ENCODE measurements at places on chromosomes 12 and 14.

- no peak for DNase-seq
Measured at GRCh38 chr14:29163109-29163508, 396.5 kb downstream of the FOXG1 start.

- DNase-seq = no peak
Measured at GRCh38 chr14:32497248-32497647, 168.2 kb downstream of the AKAP6 start.

DNA sequence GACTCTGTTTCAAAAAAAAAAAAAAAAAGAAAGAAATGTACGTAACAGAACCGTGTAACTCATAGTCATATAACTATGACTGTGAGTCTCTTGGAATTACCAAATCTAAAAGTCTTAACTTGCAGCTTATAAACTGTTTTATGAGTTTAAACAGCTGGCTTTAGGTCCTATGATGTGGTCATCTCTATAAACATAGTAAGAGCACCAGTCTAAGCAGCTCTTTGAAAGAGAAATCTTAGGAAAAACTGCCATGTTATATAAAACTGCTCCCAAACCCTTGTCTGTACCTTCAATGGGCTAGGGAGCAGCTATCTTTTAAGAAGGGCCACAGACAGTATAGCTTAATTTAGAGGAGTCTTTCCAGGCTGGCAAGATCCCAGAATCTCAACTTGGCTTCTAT lies 115.5 kb upstream of the AEBP2 start:
- DNase-seq = no peak

- DNase-seq = no peak
Measured at GRCh38 chr12:96263449-96263902, 69.3 kb downstream of the ELK3 start.

DNA sequence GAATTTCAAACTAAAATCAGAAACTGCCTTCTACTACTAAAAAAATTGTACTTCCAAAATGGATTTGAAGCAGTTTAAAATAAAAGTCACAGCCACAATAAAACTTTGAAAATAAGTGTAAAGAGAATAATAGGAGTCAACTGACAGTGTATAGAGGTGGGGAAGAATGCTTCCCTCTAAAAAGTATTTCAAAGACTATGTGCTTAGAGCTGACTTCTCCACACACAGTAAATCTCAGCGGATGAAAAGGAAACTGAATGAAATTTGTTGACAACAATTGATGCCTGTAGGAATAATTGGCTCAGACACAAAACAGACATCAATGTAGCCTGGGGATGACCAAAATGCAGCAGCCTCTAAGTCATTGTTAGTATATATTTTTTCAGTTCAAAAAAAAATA lies 7.9 kb downstream of the IGF1 start:
- no peak for DNase-seq

- no peak for DNase-seq
Measured at GRCh38 chr14:42884100-42884499, 1277.4 kb downstream of the LRFN5 start.

DNA sequence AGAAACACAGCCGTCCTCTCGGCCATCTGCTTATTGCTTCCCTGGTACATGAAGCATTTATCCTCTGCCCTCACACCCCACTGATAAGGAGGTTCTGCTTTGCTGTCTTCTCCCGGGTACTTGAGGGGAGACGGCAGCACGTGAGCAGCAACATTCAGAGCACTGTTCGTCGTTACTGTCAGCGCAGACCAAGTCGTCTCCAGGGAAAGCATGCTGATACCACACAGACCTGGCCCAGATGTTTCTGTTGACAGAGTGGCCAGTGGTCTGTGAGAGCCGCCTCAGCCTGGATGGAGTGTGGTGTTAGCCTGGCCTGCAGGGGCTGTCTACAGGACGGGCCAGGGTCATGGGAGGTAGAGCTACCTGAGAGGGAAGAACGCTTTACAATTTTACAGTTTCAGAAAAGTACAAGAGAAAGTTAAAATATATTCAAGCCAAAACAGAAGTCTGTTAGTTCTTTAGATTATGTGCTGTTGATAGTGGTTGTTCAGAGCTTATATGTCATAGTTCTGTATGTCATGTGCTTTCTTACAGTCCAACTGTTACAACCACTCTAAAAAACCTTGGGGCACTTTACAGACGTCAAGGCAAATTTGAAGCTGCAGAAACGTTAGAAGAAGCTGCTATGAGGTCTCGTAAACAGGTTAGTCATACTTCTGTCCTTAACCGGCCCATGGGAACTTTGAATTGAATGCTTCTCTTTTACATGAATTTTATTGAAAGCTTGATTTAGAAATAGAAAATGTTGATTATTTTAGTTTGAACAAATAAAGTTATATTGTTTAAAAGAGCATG lies 38.2 kb downstream of the XRCC3 start:
- DNase-seq = no peak

DNA sequence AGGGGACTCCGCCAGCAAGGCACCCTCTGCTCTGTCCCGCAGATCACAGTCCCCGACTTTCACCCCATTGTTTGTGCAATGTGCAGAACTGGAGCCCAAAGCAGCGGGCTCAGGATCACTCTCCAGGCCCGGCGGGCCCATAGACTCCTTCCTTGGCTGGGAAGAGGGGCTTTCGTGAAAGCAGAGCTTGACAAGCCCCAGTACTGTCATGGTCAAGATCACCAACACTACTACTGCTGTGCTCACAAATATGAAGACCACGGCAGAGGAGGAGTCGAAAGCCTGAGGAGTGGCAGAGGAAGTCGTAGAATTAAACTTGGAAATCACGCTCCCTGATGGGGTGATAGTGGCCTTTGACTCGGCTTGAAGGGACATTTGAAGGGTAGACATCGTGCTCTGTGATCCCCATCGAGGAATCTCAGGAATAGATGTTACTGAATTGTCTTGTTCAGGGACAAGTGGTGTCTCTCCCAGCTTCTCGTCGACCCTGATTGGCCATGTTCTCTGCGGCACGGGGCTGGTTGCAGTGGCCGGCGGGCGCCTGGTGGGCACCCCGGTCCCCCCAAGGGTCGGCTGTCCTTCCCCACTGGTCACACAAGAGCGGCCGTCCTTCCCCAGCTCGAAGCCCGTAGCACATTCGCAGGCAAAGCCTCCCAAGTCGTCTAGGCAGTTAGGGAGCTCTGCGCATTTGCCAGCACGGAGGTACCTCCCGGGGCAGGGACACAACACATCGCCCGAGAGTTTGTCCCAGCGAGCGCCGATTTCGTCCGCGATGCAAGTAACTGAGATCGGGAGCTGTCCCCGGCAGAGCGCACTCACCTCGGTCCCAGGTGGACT lies 1.1 kb downstream of the CLEC14A start:
- no peak for DNase-seq

GRCh38 chr12:94925729-94926128 lies 77.8 kb downstream of the NDUFA12 start:
- DNase-seq = no peak

GRCh38 chr12:68403296-68403695 lies 71.1 kb upstream of the MDM1 start:
- no peak for DNase-seq

GRCh38 chr14:84541018-84541417 lies 988.9 kb upstream of the FLRT2 start:
- no peak for DNase-seq

- no peak for DNase-seq
Measured at GRCh38 chr14:55221186-55221585, 29.8 kb upstream of the DLGAP5 start.

DNA sequence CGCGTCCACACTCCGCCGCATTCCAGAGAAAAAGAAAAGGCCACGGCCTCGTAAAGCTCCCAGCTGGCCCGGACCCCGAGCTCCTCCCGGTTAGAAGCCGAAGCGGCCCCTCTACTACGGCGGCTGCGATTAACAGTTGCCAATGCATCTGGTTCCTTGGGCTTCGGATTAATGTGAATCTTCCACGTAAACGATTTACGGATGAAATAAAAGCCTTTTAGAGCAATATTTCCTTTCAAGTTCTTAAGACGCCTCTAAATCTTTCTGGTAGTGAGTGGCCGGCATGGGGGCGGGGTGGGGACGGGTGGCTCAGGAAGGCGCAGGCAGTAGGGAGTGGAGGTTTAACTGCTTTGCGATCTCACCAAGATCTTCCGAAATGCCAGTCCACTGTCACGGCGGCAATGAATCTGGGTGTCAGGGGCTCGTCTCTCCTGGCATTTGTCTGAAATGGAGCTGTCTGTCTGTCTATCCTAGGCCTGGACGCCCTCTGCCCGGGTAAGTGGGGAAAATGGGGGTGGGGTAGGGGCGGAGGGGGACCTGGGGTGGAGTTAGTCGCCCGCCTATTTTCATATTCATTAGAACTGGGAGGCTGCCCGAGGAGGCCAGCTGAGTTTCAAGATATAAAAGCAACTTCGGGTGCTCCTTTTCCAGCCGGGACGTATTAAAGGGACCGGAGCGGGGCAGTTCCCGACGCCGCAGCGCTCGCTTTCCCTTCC lies 413 bp upstream of the ALX1 start:
- no peak for DNase-seq

- DNase-seq = no peak
Measured at GRCh38 chr12:76560086-76560491, 518 bp upstream of the OSBPL8 start.

GRCh38 chr12:34390846-34391700 lies 368.8 kb downstream of the ALG10 start:
- DNase-seq = no peak

DNA sequence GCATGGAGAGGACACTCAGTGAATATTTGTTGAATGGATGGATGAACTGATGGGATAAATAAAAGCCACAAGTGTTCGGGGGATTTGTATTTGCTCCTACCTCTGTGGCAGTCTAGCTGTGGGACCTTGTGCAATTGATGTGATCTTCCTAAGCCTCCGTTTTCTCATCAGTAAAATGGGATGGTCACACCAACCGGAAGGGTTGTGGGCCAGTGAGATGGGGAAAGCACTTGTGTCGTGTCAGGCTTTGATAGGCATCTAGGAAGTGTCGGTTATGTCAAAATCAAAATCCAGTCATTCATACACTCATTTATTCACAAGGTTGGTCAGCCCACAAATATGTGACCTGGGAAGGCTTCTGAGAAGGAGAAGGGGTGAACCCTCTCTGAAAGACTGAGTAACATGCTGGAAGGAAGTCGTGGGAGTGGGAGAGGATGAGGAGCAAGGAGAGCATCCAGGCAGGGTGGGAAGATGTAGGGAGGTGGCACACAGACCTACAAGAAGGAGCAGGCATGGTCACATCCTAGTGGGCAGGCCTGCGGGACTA lies 7.8 kb upstream of the SERPINA9 start:
- DNase-seq = no peak

DNA sequence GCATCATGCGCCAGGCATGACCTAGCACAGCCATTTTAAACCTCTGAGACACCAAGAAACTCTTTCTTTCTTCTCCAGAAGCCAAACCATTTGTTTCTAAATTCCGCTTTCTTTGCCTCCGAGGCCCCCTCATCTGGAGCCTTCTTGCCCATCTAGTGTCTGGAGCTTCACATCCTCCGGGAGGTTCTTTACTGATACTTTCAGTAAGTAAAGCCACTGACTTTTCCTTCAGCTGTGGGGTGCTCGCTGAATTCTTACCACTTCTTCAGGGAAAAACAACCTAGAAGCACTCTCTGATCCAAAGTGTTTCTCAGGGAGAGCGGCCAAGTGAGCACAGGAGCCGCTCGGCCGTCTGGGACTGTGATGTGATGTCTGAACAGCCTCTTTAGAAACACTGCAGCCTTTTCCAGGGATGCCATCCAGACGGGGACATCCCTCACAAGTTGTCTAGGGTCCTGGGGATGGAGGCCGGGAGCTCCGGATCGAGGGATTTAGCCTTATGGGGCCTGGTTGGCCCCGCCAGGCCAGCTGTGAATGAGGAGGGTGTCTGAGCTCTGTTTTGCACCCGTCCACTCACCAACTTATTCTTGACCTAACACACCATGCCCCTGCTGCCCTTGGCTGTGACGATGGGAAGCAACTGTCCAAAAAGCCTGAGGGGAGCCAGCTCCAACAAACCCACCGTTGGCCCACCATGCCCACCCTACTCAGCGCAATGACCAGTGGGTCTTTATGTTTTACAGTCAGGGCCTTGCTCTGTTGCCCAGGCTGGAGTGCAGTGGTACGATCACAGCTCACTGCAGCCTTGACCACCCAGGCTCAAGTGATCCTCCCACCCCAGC lies 160.6 kb downstream of the ZFP36L1 start:
- DNase-seq = no peak

DNA sequence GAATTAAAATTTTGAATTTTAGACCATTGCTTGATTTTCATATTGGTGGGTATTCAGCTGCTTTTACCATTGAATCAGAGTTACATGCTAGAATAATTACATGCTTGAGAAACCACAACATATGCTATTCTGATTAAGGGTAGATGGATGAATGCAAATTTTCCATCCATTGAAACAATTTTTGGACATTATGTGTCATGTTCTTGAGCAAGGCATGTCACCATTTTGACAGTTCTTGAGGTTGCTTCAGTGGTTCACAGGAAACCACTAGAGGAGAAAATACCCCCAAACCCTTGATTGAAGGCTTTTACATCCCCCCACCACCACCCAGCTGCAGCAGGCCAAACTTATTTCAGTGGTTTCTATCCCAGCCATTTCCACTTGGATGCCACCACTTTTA lies 13.5 kb downstream of the UBR7 start:
- DNase-seq = no peak

DNA sequence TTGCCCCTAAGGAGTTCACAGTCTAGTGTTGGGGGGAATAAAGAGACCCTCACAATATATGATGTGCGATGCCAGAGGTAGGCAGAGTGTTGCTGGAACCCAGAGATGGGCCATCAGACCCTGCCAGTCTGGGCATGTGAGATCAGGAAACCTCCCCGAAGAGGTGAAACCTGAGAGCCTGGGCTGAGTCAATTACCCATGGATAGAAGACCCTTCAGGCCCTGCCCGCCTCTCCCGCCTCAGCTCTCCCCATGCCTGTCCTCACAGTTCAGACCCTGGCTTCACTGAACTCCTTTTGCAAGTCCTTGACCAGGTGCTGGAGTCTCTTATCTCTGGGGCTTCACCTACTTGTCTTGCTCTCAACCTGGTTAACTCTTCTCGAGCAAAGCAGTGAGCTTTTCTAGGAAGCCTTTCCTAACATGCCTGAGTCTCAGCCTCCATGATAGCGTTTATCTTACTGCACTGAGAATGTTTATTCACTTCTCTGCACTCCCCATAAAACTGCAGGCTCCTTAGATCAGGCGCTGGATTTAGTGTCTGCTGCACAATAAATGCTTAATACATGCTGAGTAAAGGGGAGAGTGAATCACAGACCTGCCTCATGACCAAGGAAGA lies 19.6 kb downstream of the ALDH1L2 start:
- no peak for DNase-seq

Data from activated gamma-delta T cell treated with Interleukin-2 at 50 U/mL for 16 hours (primary cell).